RCC 7860 (cell line): ENCODE measurements at places on chromosomes 2 and 18.

GRCh38 chr2:170477630-170478029, 237.5 kb upstream of the SP5 start:
- no peak for DNase-seq

GRCh38 chr2:181235683-181236459, 221.3 kb upstream of the ITGA4 start:
- no peak for DNase-seq

- no peak for DNase-seq
Measured at GRCh38 chr2:55883357-55883756, 40.2 kb downstream of the EFEMP1 start.

- DNase-seq, result no peak
Measured at GRCh38 chr2:70943205-70943871, 7.6 kb downstream of the ATP6V1B1 start.

DNA sequence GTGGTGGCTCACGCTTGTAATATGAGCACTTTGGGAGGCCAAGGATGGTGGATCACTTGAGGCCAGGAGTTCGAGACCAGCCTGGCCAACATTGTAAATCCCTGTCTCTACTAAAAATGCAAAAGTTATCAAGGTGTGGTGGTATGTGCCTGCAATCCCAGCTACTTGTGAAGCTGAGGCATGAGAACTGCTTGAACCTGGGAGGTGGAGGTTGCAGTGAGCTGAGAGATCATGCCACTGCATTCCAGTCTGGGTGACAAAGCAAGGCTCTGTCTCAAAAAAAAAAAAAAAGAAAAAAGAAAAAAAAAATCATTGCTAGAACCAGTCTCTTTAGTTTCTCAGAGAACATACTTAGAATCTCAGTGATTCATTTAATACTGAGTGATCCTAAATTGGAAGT, 217.1 kb downstream of the DYM start:
- no peak for DNase-seq
